ENCODE measurements at places on chromosomes 2 and 18.
A peak's percentile ranks its signal among the peaks of the same experiment; 100 is the strongest.

DNA sequence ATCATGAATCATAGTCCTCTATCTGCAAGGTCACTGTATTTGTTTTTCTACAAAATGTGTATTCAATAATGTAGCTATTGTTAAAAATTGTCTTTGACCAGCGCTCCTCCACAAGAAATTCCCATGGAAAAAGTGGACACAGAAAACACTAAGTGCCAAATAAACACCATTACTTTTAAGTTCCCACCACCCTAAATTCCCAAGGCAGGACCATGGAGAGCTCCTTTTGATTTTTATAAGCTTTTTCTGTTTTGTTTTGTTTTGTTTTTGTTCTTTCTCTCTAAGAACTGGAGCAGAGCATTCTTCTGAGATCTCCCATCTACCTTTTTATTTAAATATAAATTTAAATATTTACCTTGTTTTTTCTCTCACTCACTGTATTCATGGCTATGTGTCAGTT, 44.5 kb downstream of the LRATD1 start:
- DNase-seq = no peak

DNA sequence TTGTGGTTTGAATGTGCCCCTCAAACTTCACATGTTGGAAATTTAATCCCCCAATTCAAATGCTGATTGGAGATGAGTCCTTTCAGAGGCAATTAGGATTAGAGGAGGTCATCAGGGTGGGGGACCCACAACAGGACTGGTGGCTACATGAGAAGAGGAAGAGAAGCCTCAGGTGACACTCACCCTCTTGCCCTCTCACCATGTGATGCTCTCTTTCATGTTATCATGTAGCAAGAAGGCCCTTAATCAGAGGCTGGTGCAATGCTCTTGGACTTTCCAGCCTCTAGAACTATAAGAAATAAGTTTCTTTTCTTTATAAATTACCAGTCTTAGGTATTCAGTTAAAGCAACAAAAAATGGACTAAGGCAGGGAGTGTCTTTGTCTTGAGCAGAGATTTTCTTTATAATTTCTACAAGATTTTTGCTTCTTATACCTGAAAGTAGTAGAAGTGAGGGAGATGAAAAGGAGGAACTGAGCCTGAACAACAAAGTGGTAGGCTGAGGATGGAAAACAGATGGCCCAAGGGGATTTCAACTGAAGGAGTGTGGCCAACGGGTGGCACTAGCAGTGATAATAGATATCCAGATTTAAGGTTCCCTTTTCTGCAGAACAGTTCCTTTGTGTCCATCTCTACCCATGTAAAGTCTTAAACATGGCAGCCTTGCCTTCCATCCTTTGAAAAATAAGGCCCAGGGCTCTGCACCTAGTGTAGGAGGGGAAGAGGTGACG, 49.2 kb upstream of the TGIF1 start:
- DNase-seq = no peak

DNA sequence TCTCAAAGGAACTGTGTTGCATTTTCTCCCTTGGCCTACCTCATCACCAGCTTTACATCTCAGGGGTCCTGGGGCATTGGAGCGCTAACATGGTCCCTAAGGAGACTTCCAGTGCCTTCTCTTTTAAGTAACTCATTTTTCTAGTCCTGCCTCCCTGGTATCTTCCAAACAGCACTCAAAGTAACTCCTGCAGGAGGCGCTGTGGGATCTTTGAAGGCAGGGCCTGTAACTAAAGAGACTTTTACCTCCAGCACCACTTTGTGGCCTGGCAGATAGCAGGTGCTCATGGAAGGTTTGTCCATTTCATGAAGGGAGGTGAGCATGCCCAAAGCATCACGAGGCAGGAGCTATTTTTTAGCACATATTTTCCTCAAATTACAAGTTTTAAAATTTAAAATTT, 411.0 kb upstream of the GYPC start:
- peak; percentile 12 for DNase-seq

- no peak for DNase-seq
Measured at GRCh38 chr2:18791172-18791797, 201.9 kb upstream of the NT5C1B start.

GRCh38 chr2:72222829-72223564, 75.3 kb upstream of the CYP26B1 start:
- DNase-seq = no peak
